MM.1S (cell line): ENCODE measurements at places on chromosomes 2 and 18.

- DNase-seq = no peak
Measured at GRCh38 chr2:198214114-198214596, 409.8 kb downstream of the PLCL1 start.

DNA sequence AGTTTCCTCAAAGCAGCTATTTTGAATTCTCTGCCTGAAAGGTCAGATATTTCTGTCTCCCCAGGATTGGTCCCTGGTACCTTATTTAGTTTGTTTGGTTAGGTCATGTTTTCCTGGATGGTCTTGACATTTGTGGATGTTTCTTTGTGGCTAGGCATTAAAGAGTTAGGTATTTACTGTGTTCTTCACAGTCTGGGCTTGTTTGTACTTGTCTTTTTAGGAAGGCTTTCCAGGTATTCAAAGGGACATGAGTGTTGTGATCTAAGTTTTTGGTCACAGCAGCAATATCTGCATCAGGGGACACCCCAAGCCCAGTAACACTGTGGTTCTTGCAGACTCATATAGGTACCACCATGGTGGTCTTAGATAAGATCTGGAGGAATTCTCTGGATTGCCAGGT lies 11.8 kb downstream of the MYO3B start:
- DNase-seq = no peak

- DNase-seq = no peak
Measured at GRCh38 chr18:46619559-46619958, 37.5 kb downstream of the LOXHD1 start.

- DNase-seq = no peak
Measured at GRCh38 chr2:181954538-181954883, 31.1 kb upstream of the PPP1R1C start.

DNA sequence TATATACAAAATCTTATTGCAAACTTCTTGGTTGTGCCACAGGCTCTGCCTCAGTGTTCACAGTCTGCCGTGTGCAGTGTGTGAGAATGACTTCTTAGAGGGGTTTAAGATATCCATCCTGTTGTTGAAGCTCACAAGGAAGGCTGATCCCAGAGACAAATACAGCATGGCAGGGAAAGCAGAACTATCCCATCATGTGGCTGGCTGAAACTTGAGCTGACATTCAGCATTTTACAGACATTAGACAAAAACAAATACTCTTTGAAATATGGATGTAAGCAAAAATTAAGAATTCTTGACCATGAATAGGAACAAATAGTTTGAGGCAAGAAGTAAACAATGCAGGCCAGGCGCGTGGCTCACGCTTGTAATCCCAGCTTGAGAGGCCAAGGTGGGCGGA lies 12.9 kb upstream of the PUM2 start:
- DNase-seq = no peak

GRCh38 chr2:132550946-132551345 lies 119.1 kb downstream of the LYPD1 start:
- no peak for DNase-seq

DNA sequence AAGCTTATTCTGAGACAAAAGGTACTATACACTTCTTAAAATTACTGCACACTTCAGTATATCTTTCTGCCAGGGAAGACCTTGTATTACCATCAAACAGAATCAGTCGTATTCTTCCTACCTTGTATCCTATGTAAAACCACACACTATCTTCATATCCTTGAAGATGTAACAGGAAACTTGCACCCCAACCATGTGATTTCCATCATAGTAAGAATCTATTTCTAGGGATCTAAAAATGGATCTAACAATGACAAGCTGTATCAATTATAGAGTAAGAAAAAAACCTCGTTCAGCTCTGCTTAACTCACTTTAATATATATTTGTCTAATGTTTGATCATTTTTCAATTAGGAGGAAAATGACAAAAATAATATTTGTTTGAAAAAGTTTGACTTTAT lies 60.2 kb downstream of the WDR75 start:
- DNase-seq = no peak

- DNase-seq = no peak
Measured at GRCh38 chr2:214676421-214677089, 132.9 kb downstream of the BARD1 start.

GRCh38 chr2:136766073-136766404 lies 694 bp downstream of the THSD7B start:
- peak; percentile 72 for DNase-seq

- no peak for DNase-seq
Measured at GRCh38 chr18:59155153-59155552, 15.5 kb downstream of the SEC11C start.

GRCh38 chr2:46674488-46674887 lies 195.1 kb downstream of the TMEM247 start:
- no peak for DNase-seq

DNA sequence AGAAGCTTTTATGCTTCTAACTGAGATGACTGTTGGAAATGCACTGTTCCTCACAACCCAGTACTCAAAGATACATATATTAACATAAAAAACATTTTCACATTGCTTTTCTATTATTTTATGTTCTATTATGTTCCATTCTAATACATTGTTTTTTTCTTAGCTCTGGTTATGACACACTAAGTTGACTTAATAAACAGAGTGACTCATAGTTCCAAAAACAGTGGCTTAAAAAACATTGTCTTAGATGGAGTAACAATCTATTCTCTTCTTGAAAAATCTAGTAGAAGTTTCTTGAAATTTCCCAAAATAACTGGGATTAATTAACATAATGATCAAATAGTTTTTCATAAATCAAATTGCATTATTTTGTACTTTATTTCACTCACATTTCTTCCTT lies 328.2 kb upstream of the LRATD1 start:
- DNase-seq = no peak

GRCh38 chr2:212477571-212477970 lies 61.0 kb downstream of the ERBB4 start:
- no peak for DNase-seq

DNA sequence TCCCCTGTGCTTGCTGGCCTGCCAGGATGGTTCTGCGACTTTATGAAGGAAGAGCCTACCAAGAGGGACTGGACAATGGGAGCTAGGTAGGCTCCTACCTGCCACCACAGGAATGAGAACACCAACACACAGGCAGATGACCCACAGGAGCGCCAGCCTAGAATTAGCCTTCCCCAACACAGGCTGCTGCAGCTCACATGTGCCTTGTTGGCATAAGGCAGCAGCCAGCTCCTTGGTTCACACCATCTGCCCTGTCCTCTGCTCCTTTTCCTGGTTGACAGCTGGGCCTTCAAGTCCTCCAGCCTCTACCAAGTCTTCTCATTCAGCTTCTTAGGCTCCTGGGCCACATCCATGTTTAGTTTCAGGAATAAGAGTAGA lies 705.4 kb upstream of the RAB6C start:
- no peak for DNase-seq

DNA sequence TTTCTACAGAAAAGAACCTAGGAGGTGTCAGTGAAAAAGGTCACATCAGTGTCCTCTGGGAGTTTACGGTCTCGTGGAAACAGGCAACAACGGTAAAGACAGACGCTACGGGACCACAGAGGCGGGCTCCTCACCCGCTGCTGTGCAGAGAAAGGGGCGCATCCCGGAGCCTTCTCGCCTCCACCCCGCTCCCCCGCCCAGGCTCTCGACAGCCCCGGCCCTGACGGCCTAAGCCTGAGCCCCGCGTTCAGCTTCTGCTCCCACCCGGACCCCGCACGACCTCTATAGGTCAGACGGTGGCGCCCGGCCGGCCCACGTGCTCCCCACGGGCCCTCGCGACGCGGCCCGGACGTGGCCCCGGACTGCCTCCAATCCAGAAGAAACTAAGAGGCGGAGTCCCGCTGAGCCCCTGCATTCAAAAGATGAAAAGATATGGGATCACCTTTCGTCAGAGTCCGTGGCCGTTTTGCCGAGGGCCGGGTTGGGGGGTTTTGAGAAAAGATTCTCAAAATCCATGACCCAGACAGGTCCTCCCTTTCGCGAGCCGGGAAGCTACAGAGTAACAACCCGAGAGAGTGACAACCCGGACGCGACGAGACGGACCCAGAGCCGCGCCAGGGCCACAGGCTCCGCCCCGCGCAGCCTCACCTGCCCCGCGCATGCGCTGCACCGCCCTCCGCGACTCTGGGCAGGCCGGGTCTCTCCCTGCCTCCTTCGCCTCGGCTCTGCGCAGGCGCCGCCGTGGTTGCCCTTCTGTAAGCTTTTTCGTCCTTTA lies at the start of gene ZC3H8:
TSS of gene ZC3H8 (minus strand) at position 577 of the 775 bp plus-strand sequence. CDS start at position 516, 61 bp downstream.
- peak; percentile 95 for DNase-seq
